Astrocyte of the cerebellum (primary cell): ENCODE measurements at places on chromosomes 13 and 19.

DNA sequence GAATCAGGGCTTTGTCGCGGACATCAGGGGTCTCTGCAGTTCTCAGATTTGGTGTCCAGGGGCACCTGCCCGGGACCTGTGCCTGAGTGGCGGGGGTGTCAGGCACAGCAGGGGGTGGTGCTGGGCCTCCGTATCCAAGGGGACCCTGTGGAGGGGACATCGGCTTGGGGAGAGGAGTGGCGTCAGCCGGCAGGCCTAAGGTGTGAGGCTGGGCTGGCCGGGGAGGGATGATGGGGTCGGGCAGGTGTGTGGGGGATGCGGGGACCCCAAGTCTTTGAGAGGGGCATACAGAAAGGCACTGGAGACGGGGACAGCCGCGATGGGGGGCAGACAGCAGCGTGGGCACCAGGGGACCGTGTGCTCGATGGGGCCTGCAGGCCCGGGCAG is 2.5 kb downstream of the EFNA2 start:
- DNase-seq: no peak

DNA sequence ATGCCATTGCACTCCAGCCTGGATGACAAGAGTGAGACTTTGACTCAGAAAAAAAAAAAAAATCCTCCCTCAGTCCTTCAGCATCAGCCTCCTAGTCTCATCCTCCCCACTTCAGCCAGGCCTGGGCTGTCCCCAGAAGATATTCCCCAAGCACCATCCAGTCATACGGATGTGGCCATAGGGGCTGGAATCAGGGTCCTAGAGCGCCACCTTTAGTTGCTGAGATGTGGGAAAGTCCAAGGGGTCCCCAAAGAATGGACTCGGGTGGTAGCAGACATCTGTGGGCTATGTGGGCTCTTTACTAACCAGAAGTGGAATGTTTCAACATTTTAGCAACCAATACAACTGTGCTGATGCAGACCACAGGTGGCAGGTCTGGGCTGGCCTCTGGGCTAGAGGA is 3.1 kb upstream of the TYROBP start:
- no peak for DNase-seq

- no peak for DNase-seq
Measured at GRCh38 chr19:47609906-47610894, 1.3 kb downstream of the BICRA start.

GRCh38 chr13:91722267-91722884 is 324.0 kb downstream of the GPC5 start:
- DNase-seq: peak; percentile 26

DNA sequence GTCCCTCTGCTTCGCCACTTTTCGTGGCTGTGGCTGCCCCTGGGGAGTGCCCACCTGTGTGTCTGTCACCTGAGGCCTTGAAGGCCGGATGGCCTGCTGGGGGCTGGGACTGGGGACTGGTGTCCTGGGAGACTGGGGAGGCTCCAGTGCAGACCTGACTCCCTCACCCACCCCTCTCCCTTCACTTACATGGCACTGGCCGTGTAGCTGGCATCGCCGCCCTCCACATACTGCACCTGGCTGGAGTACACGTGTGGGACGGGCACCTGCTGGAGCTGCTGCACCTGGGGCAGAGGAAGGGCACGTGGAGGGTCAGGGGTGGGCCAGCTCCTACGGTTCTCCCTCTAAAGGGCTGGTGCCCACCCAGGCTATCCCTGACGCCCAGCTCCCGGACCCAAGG is 25.5 kb downstream of the DCAF15 start:
- DNase-seq: no peak

DNA sequence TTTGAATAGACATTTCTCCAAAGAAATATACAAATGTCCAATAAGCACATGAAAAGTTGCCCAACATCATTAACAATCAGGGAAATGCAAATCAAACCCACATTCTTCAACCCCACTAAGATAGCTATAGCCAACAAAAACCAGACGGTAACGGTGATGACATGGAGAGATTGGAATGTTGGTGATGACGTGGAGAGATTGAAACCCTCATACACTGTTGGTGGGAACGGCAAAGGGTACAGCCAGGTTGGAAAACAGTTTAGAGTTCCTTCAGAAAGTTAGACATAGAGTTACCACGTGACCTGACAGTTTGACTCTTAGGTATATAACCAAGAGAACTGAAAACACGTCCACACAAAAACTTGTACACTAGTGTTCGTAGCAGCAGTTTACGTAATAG is 48.1 kb downstream of the TNFRSF19 start:
- DNase-seq: peak; percentile 99
